Left cardiac atrium (tissue), 4 donors: ENCODE measurements at places on chromosomes 12 and 14. TPM values are rescaled to one million over a fixed set of nuclear protein-coding genes. Genes with fewer than 3 reads are reported as not detected.

DNA sequence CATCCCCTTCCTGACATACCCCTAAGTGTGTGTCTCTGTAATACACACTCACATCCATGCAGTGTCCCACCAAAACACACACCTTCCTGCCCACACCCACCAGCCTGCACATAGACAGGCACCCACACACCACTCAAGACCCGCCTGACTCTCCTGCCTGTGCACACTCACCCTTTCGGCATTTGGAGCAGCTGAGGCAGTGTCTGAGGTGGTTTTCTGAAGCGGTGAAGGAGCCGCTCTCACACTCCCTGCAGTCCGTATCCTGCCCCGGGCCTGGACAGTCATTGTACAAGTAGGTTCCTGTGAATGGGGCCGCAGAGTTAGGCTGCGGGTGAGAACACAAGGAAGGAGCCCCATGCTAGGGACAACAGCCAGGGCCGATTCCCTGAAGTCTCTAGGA lies 8.3 kb downstream of the TNFRSF1A start:
- DNase-seq, result no peak

Gene GPR65
- 1.1 TPM for total RNA-seq

- no peak for DNase-seq
Observed at GRCh38 chr12:1291601-1292332, 300.7 kb downstream of the ERC1 start.

Gene STON2
- 19.1 TPM for total RNA-seq

Gene CELA1
- not detected for total RNA-seq

DNA sequence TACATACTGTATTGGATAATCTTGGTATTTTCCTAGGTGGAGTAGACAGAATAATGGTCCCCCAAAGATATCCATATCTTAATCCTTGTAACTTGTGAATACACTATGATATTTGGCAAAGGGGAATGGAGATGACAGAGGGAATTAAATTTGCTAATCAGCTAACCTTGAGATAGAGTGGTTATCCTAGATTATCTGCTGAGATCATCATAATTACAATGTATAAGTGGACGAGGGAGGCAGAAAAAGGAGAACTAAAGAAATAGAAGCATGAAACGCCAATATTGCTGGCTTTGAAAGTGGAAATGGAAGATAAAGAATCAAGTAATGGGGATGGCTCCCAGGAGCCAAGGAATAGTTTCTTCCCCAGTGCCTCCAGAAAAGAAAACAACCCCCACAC lies 398.7 kb downstream of the NOVA1 start:
- DNase-seq, result no peak

Gene CDKL1
- 2.9 TPM for total RNA-seq

DNA sequence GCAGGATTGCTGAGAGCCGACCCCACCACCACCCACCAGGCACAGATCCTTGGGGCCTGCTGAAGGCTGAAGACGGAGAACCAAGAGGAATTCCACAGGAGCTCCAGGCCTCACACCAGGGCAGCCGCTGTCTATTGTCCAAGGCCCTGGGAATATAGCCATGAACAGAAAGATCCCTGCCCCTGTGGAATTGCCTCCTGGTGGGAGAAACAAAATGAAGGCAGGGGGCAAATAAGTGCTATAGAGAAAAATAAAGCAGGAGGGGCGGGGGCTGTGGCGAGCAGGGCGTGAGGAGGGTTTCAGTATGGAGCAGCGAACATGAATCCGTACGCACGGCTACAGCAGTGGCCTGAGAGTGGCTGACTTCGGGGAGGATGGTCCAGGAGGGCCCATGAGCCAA lies 96.1 kb downstream of the EML1 start:
- no peak for DNase-seq

DNA sequence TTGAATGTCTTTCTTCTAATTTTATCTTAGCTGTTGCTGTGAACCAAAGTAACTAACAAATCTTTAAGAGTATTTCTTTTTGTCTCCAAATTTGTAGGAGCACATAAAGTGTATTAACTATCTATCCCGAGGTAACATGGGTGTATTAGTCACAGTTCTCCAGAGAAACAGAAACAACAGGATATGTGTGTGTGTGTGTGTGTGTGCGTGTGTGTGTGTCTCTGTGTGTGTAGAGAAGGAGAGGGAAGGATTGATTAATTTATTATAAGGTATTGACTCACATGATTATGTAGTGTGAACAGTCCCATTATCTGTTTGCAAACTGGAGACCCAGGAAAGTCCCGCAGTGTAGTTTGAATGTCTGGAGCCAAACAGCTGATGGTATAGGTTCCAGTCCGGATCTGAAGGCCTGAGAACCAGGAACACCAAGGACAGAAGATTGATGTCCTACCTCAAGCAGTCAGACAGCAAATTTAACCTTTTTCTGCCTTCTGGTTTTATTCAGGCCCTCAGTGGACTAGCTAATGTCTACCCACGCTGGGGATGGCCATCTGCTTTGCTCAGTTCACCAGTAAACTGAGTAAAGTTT lies 14.4 kb downstream of the G2E3 start:
- no peak for DNase-seq

DNA sequence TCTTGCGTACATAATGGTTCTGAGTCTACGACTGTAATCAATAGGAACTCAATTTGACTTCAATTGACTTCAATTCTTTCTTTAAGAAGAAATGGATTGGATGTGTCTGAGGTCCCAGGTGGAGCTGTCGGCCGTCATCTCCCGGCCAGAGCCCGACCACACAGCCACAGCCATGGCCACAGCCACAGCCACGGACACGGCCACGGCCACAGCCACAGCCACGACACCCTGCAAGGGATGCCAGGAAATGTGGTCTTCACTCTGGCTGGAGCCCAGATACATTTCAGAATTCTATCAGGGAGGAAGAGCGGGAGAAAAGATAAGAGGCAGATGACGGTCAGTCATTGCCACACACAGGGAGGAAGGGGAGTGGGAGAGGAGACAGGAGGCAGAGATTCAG lies 58.9 kb downstream of the GALNT9 start:
- DNase-seq, result no peak

DNA sequence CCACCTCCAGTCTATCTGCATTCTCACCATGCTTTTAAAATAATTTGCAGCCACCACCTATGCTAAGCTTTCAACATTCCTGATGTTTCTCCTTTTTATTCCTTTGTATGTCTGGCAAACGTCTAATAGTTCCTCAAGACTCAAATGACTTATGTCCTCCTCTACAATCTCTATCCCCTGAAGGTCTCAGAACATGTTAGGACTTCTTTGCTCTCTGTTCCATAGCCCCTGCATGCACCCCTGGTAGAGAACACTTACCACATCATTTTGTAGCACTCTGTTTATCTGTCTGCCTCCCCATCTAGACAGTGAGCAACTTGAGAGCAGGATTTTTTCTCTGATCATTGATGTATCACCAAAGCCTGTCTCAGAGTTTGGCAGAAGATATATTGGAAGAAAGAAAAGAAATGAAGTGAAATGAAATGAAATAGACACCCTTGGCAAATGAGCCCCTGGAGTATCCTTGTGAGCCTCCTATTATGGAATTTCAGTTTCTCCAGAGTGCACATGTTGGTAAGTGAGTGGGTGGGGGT lies 1231.2 kb upstream of the FLRT2 start:
- DNase-seq, result no peak

DNA sequence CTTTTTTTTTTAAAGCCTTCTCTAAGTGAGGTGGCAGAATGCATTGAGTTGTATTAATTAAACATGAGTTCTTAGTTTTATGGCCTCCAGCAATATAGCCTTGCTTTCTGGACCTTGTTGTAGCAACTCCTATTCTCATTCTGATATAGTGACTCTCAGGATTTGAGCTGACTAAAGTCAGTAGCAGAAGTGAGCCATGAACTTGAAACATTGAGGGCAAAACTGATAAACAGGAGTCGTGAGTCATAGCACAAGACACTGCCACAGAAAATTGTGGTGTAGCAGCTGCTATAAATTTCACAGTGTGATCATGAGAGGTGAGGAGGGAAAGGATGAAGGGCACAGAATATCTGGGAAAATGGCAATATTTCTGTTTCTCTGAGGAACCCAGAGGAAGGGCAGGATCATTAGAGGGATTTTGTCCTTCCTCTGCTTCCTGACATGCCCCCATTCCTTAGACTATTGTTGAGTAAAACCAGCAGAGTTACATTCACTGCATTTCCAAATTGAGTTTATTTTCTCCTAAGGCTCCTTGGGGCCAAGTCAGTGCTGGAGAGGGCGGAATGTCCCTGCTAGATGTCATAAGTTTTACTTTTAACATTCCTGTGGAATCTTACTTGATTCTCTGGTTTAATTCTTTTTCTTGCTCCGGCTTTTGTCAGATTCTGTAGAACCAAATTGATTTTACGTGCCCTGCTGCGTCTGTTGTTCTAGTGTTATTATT lies 7.5 kb downstream of the KLRG1 start:
- DNase-seq, result no peak

Gene KLRB1
- total RNA-seq, result 1.3 TPM

DNA sequence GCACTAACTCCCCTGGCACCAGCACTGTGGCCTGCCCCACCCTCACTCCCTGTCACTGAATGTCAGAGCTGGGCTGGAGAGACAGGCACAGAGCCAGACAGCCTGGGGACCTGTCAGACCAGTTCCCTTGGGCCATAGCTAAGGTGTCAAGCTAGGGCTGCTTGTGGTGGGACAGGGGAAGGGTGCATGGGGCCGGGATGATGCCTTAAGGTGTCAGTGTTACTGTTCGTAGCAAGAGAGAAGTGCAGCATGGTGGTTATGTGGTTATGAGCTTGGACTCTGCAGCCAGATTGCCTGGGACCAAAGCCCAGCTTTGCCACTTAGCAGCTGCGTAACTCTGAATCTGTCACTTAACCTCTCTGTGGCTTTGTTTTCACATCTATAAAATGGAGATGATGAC lies 3.8 kb downstream of the RAPGEF3 start:
- DNase-seq, result no peak

Gene RAB2B
- 19.1 TPM for total RNA-seq

Gene DDX55
- total RNA-seq, result 8.1 TPM

Gene CLBA1
- 1.9 TPM for total RNA-seq

DNA sequence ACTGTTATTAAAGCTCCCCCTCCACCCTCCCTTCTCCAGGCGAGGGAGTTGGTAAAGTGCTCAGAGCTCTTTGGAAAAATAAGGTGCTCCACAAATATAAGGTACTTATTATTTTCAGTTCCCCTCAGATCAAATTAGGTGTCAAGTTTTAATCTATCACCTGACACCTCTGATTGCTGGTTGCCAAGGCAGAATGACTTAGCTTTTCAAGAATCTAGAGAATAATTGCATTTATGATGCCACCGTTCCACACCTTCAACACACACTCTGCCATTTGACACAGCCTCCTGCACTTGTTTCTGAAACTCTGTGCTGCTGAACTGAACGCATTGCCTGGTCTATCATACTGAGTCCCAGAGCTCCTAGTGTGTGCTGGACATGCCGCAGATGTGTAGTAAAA lies 128.6 kb downstream of the CRACR2A start:
- DNase-seq, result no peak

GRCh38 chr14:84622357-84622756 lies 907.6 kb upstream of the FLRT2 start:
- no peak for DNase-seq
